Activated CD4-positive, alpha-beta T cell treated with anti-CD3 and anti-CD28 coated beads, Interleukin-2, amount 50 U/mL, for 48 hours (primary cell): ENCODE measurements at places on chromosomes 16 and 17.

GRCh38 chr17:35088356-35088880 lies 24.9 kb upstream of the RFFL start:
- DNase-seq = peak; percentile 23

- no peak for DNase-seq
Observed at GRCh38 chr17:82443465-82444283, 6.9 kb downstream of the CYBC1 start.

GRCh38 chr16:2817340-2818271 lies 569 bp downstream of the PRSS21 start:
- DNase-seq = no peak

- DNase-seq = peak; percentile 48
Observed at GRCh38 chr17:72118335-72119076, 2.3 kb upstream of the SOX9 start.

GRCh38 chr16:82510789-82511305 lies 115.9 kb upstream of the CDH13 start:
- no peak for DNase-seq

DNA sequence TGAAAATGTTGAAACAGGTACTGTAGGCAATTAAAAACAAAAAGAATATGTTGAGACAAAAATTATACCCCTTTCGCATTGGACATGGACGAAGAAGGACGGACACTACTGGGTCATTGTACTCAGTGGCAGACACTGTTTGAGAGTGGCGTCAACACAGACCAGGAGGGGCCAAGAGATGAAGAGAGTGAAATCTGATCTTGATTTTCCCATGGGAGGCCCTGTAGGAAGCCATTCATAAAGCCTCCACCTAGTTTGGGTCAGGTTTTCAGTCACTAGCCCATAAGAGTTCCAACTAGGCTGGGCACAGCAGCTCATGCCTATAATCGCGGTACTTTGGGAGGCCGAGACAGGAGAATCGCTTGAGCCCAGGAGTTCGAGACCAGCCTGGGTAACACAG lies 23.6 kb upstream of the SMURF2 start:
- DNase-seq = no peak

DNA sequence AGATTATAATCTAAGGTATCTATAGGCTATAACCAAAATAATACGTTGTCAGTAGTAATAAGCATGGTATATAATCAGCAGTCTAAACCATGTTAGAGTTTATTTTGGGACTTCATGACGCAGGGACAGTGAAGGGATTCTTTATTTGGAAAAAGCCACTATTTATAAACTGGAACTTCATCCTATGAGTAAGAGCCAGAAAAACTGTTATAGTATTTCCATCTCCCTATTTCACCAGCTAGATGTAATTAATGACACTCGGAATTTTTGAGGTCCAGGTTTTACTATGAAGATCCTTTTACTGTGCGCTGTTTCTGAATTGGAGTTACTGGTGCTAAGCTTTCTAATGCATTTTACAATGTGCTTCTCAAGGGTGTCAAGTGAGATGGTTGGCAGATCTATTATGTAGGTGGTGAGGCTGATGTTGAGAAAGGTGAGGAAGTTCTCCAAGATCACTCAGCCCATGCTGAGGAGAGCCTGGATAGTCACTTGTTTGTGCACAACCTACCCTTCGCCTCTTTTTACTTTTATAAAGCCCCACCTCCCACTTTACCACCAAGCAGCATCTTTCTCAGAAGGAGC lies 149.3 kb downstream of the MSI2 start:
- no peak for DNase-seq

- no peak for DNase-seq
Observed at GRCh38 chr16:14635395-14636165, 2.8 kb downstream of the BFAR start.

DNA sequence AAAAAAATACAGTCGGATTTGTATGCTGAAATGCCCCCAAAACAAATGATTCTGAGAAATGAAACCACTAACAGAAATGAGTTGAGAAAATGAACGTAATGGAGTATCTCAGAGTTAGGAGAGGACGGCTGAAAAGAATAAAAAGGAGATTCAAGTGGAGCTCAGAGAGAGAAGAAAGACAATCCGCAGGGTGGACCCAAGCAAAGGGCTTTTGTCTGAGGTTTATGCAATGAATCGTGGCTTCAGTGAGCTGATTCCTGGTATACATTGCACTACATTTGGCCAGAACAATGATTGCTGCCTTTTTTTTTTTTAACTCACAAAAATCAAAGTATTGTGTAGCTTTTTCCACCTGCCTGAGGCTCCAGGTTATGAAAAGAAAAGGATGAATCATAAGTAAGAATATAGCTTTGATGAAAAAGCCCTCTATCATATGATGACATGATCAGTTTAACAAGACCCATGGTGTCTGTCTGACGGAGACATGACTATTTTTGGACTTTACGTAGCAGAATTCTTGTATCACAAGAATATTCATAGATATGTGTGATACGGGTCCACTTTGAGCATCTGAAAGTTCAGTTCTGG lies 4.4 kb upstream of the MED9 start:
- DNase-seq = no peak

- DNase-seq = no peak
Observed at GRCh38 chr17:35438433-35438832, 6.1 kb upstream of the SLFN12 start.

- DNase-seq = no peak
Observed at GRCh38 chr17:51165680-51166197, 472 bp upstream of the NME2 start.

DNA sequence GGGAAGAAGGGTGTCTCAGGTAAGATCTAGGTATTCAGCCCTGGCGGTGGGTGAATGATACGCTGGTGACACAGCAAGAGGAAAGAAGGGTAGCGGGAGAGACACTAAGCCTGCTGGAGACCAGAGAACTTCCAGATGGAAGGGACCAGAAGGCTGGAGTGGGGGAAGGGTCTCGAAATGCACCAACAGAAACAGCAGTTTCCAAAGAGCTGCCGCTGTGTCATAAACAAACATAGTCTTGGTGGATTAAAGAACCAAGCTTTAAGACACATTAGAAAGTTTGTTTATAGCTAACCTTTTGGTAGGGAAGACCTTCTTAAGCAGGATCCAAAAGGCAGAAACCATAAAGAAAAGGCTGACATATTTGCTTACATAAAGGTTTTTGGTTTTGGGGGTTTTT lies 20.9 kb downstream of the TRPV3 start:
- no peak for DNase-seq

DNA sequence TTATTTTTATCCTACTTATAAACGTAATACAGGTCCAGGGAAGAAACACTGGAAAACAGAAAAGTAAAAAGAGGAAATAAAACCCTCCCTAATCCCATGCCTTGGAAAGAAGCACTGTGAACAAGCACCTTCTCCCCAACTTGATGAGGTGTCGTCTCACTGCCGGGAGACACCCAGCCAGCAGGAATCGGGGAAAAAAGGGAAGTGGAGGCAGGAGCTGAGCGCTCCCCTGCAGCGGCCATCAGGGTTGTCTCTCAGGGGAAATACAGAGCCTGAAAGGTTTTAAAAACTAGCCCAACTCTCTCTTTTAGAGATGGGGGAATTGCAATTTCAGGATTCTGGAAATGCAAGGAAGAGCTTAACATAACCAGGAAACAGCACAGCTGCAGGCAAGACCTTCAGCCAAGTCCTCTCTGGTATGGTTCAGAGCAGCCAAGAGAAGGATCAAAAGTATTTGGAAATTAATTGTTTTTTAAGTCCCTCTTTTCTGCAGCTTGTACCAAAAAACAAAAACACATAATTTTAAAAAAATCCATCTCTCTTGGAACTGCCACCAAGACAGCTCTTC lies 96.3 kb upstream of the RCVRN start:
- no peak for DNase-seq

DNA sequence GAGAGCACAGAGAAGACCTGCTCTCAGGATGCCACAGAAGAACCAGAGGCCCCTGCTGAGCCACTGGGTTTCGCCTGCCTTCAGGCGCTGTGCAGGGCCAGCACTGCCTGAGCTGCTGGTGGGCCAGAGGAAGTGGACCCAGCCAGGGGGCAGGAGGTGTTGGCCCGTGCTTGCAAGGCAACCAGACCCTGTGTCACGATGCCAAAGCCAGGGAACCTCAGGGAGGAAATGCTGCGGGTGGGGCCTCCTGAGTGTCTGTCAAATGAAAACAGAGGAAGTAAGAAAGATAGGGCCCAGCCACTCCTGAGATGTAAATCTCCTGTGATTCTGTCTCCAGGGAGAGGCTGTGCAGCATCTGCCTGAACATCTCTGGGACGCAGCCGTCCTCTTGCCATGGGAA lies 58.1 kb upstream of the ADORA2B start:
- no peak for DNase-seq

GRCh38 chr17:75565066-75565465 lies 22.5 kb upstream of the MYO15B start:
- no peak for DNase-seq

- no peak for DNase-seq
Observed at GRCh38 chr16:8714174-8714573, 39.8 kb downstream of the ABAT start.

DNA sequence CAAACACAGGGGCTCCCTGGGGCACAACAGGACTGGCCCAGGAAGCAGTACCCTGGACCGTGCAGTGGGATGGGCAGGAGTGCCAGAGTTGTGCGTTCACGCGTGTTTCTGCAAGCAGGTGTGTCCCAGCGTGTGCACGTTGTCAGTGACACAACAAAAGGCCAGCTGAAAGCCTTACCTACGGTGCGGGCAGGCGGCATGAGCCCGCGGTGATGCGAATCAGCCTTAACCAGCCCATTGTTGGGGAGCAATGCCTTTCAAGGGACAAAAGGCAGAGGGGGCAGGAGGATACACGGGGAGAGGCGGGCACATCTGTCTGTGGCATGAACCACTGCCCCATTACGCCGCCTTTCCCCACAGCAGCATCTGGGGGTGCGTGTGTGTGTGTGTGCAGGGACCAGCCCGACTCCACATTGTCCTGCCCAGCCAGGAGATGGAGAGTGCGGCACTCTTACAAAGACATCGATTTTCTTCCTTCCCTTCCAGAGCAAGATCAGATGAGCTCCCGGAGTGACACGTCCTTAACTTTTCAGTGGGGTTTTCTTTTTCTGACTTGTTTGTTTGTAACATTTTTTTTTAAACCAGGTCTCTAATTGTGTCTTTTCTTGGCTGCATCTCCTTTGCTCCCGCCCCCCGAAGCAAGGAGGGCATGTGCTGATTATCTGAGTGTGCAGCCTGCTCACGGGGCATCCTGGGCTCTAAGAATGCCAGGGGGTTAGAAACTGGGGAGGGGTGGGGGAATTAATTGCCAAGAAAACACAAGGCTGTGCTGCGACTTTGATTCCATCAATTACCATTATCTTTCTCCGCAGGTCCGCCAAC lies 158.1 kb downstream of the ZNF423 start:
- no peak for DNase-seq

DNA sequence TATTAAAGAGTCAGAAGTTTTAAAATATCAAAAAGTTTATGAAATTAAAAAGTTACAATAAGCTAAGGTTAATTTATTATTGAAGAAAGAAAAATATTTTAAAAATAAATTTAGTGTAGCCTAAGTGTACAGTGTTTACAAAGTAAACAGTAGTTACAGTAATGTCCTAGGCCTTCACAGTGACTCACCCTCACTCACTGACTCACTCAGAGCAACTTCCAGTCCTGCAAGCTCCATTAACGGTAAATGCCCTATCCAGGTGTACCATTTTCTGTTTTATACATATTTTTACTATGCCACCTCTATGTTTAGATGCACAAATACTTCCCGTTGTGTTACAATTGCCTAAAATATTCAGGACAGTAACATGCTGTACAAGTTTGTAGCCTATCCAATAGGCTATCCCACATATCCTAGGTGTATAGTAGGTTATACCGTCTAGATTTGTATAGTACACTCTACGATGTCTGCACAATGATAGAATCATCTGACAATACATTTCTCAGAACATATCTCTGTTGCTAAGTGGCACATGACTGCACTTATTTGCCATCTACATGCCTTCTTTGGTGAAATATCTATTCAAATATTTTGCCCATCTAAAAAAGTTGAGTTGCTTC lies 67.2 kb upstream of the WSB1 start:
- DNase-seq = no peak

DNA sequence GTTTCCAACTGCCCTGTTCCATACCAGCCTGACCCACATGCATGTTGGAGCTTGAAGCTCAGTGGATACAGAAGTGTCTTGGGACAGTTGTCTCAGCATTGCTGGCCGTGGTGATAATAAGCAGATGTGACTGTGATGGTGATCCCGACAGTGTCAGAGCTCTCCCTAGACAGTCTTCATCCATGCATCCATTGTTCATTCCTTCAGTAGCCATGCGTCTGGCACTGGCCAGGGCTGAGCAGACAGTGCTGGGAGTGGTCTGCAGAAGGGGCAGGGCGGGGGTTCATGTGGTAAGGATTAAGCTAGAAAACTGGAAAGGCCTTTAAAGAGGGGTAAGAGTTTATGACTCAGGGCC lies 68.1 kb downstream of the GNAO1 start:
- no peak for DNase-seq

DNA sequence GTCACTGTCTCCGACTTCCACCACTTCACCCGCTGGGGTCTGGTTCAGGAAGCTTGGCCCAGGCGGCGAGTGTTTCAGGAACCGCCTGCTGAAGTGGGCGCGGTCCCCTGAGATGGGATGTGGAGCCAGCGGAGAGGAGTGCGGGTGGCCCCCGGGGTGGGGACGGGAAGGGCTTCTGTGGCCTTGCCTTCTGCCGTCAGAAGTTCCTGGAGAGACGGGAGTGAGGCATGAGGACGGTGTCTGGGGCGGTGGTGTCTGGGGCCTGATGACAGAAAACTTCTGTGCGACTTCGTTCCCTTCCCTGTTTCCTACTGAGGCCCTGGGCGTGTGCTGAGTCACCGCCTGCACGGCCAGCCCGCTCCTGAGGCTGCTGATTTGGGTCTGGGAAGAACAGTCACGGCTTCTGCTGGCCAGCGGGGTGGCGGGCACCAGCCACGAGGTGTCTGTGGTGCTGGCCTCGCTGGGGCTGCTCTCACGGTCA lies 12.3 kb upstream of the NLRC3 start:
- no peak for DNase-seq

DNA sequence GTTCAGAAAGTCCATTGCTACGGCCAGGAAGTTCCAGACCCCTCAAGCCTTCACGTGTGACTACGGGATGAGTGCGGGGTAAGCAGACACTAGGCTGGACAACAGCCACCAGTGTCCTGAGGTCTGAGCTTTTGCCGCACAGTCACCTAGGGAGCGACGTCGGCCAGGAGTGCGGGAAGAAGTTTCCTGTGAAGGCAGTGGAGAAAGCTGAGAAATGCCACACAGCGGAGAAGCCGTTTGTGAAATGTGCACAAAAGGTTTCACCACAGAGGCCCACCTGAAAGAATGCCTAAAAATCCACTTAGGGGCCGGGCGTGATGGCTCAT lies 47.4 kb downstream of the SHCBP1 start:
- no peak for DNase-seq

DNA sequence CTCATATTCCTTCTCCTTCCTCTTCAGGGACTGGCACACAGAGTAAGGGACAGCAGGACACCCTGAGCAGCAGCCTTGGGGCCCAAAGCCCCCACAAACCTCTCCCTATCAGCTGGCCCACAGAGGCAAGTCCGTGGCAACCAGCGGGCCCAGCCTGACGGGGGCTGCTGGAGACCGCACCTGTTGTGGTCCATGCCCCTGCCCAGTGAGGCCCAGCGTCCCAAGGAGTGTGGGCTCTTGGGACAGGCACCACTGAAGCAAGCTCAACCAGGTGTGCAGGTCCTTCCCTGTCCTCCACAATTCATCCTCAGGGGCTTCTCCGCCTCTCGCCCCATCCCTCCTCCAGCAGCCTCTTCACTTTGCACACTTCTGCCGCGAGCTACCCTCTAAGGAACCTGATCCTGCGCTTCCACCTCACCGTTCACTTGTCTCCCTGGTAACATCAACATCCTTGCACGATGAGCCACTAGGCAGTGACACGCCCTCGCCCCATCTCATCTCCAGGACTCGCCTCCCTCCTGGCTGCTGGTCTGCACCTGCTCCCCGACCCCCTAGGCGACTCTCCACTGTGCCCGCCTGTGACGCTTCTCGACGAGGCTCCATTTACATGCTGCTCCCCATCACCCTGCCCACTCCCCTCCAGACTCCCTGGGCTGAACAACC lies 12.7 kb downstream of the MNT start:
- DNase-seq = no peak
